ENCODE measurements at places on chromosomes 2 and 18.

GRCh38 chr18:79604913-79605880 is 74.4 kb upstream of the CTDP1 start:
- DNase-seq = no peak

- no peak for DNase-seq
Observed at GRCh38 chr2:101125808-101126207, 25.4 kb downstream of the TBC1D8 start.

GRCh38 chr2:85734015-85734414 is 19.8 kb upstream of the ATOH8 start:
- no peak for DNase-seq

- DNase-seq = no peak
Observed at GRCh38 chr2:59694176-59694575, 859.3 kb downstream of the BCL11A start.

DNA sequence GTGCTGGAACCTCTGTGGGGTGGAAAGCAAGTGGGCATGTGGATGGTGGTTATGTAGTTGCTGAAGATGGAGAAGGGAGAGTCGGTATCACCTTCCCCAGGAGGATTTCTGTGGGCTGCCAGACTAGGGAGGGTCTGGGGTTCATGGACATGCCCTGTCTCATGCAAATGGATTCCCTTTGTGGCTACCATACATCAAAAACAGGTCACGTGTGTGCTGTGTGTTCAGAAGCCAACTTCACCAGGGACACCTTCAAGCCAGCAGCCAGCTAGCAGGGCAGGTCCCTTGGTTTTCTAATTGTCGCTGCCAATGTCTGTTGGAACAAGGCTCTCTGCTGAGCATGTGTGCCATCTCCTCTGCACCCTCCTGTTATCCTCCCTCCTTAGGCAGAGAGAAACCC is 155.2 kb downstream of the ATP9B start:
- DNase-seq = no peak

DNA sequence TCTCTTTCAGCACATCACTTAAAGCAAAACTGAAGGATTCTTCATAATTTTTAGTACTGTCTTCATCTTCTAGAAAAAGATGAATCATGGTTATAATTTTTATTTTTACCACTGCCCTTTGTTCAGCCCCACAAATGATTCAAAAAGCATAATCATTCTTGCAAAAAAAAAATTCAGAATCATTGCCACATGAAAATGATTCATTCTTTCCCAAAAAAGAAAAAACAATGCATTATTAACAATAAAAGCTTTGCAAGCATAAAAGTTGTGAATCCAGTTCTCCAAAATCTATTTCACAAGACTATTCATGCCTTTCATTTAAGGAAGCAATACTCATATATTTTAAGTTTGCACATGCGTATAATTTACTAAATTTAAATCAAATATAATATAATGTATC is 204.8 kb downstream of the RBM43 start:
- no peak for DNase-seq

DNA sequence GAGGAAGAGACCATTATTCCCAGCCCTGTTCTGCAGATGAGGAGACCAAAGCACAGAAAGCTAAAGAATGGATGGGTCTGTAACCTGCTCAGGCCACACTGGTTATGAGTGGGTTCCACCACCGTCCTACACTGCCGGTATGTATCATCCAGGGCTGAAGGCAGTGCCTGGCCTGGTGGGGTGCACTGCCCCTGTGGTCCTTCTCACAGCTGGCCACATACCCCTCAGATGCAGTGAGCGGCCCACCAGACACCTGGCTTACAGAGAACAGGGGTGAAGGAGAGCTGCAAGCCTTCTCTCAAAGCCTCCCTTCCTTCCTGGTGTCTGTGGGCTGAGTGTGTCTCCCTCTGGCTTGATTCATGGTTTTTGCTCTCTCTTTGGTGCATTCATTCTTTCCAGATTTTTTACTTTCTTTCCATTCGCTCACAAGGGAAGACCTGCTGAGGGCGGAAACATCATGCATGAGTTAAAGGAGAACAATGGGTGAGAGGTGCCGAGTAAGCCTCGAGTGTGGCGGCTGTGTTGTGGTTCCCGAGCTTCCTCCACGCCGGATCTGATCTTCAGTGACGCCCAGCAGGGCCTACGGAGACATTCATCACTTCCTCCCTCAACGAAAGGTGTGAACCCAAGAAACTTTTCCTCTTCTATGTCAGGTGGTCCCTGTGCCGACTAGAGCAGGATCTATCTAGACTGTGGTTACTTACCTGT is 62.1 kb upstream of the REL start:
- DNase-seq = peak; percentile 75

DNA sequence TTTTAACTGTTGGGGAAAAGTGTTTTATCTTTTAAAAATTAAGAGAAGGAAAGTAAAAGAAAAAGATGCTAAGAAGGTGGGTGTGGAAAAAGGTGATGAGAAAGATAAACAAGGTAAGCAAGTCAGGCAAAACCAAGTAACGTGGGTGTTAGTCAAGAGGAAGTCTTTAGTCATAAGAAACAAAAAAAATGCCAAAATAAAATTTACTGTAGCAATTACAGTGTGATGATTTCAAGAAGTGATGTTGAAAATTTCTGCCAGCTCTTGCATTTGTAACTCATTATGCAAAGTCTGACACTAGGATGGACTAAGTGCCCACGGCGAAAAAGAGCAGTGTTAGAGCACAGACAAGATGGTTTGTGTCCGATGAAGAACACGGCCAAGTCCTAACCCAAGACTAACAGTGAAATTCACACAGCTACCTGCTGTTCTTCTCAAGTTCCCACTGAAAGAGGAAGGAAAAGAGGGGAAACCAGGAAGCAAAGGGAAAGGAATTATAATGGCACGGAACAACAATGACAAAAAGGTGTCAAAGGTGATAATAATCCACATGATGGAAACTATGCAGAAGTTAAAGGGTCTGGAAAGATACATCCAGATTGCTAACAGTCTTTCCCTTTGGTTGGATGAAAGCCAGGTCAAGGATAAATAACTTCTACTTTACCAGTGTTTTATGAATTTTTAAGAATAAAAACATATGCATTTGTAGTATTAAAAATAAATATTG is 34.1 kb downstream of the NOL10 start:
- no peak for DNase-seq

GRCh38 chr2:71694501-71695234 is 241.3 kb downstream of the DYSF start:
- DNase-seq = no peak

DNA sequence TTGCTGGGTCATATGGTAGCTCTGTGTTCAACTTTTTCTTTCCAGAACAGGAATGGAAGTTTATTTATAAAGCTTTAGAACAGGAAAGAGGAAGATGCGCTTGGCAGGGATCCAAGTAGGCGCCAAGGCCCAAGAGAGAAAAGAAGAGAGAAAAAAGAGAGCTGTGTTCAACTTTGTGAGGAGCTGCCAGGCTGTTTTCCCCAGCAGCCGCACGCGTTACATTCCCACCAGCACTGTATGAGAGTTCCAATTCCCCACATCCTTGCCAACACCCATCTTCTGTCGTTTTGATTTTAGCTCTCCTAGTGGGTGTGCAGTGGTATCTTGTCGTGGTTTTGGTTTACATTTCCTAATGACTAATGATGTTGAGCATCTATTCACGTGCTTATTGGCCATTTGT is 51.4 kb downstream of the KCNF1 start:
- DNase-seq = no peak

GRCh38 chr2:219285894-219286425 is 6.8 kb downstream of the DNAJB2 start:
- no peak for DNase-seq

GRCh38 chr2:60476206-60476954 is 77.1 kb downstream of the BCL11A start:
- no peak for DNase-seq

DNA sequence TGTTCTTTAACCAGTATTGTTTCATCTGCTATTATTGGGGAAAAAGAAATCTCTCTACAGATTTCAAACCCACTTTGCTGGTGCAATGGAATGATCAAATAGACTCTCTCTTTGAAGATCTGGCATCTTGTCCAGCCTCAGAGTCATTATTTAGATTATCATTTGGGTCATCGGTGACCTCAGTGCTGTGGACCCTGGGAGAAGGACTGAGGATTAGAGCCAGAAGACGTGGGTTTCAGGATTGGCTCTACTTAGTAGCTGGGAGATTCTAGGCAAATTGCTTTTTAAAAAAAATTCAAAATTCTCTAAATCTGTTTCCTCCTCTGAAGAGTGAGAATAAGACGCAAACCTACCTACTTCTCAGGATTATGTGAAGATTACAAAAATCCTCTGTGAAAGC is 107.6 kb upstream of the CTAGE1 start:
- no peak for DNase-seq

- DNase-seq = no peak
Observed at GRCh38 chr18:3086871-3087270, 73.9 kb upstream of the LPIN2 start.

DNA sequence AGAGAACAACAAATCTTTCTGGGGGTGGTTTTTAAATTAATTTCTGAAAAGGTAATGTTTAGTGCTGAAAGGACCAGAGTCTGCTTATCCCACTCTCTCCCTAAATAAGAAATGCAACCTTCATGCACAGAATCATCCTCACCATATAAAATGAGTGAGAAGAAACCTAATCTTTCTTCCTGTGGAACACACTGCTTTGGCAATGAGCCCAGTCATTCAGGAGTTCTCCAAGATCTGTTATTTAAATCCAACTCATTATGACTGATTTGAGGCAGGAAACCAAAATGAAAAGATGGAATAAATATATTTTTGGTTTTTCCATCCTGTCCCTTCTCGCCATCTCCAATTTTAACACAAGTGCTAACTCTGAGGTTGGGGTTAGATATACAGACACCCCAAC is 228.3 kb downstream of the SRBD1 start:
- no peak for DNase-seq

GRCh38 chr2:30030361-30030760 is 109.0 kb upstream of the ALK start:
- no peak for DNase-seq

DNA sequence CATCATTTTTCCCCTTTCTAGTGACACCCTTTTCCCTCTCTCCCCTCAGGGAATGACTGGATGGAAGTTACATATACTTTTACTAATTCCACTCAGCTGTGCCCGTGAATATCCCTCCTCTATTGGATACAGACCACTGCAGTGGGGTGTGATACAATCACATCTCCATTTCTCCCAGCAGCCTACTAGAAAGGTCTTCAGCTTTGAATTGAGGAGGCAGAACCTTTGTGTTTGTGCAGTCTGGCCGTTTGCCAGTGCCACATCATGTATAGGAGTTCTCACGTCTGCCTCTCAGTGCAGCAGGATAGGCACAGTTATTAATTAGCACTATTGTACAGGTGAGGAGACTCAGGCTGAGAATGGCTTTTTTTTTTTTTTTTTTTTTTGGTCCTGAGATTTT is 16.4 kb downstream of the TNFRSF11A start:
- no peak for DNase-seq

DNA sequence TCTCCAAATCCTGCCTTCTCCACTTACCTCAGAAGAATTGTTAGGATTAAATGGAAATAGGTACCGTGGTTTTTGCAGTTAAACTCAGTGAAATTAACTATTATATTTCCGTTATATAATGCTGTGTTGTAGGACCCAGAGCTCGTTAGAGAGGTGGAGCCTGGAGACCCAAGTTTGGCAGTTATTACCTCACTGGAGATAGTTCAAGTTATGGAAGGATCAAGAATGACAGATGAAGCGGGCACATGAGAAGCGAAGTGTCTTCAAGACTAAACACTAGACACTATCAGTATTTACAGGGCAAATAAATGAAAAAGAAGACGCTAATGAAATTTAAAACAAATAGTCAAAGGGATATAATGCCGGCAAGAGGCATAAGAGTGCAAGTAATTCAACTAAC is 866 bp downstream of the CWC22 start:
- DNase-seq = no peak
